T-cell (primary cell): ENCODE measurements at places on chromosomes 11 and 22.

DNA sequence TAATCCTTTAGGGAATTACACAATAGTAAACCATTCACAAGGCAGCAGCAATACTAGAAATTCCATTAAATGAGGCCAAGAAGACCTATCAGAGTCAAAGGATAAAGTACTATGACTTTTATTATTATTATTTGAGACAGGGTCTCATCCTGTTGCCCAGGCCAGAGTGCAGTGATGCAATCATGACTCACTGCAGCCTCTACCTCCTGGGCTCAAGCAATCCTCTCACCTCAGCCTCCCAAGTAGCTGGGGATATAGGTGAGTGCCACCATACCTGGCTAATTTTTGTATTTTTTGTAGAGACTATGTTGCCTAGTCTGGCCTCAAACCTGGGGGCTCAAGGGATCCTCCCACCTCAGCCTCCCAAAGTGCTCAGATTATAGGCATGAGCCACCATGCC lies 51.8 kb downstream of the TTC28 start:
- no peak for DNase-seq

DNA sequence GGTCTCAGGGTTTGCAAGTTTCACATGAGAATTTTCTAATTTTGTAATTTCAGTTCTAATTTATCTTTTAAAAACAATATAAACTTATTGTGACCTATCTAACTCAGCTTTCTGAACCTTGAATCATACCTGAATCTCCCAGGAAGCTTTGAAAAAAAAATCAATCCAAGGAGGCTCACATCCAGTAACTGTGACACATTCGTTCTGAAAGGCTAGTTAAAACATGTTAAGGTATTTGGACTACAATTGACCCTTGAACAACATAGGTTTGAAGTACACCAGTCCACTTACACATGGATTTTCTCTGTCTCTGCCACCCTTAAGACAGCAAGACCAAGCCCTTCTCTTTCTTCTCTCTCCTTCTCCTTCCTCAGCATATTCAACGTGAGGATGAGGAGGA lies 40.0 kb downstream of the DDI1 start:
- no peak for DNase-seq

GRCh38 chr22:46714550-46714949 lies 23.5 kb downstream of the CERK start:
- DNase-seq: no peak

GRCh38 chr11:72189455-72190250 lies 2.3 kb upstream of the FOLR1 start:
- DNase-seq: no peak

DNA sequence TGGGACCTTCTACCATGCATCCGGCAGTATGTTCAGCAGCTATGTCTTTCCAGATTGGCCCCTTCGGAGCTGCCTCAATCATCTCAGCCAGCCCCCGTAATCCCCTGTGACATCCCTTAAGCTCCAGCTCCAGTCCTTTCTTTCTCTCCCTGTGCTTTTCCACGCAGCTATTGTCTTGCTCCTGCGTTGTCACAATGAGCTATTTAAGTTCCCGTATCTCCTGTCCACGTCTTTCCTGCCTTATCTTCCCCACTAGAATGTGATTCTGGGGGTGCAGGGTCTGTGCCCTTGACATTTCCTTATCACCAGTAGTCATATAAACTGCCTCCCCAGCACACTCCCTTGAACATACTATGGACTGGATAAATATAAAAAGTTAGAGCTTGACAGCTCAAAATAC lies 5.1 kb upstream of the ETS1 start:
- DNase-seq: no peak
